Esophagus squamous epithelium (tissue), 5 donors: ENCODE measurements at places on chromosomes 11 and 22. TPM values are rescaled to one million over a fixed set of nuclear protein-coding genes. Genes with fewer than 3 reads are reported as not detected.

DNA sequence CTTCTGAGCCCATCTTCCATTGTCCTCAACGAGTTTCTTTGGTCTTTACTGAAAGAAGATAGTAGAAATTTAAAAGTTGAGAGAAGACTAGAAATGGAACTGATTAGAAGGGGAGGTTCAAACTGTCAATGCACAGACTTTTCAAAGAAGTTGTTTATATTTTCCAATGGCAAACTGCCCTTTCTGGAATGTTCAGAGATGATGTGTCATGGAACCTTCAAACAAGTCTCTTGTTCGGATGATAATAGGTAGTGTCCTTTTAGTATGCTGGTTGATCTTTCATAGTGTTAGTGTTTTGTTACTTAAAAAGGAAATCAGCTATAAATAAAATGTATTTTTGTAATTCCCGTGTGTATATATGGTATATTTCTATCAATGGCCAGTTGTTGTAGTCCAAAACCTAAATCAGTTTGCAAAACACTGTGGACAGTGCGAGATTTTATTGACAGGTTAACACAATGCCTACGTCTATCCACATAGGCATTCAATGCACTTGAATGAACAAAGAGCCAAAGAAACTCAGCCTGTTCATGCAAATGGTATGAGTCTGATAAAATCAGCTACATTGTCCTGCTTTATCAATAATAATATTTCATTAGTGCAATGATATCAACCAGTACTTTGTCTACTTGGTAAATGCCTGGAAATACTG is 30.9 kb downstream of the C11orf91 start:
- DNase-seq: no peak

GRCh38 chr11:76627606-76628005 is 42.9 kb downstream of the LRRC32 start:
- no peak for DNase-seq

- no peak for DNase-seq
These were observed 92.3 kb upstream of the ASPHD2 start for GRCh38 chr22:26336773-26337172.

DNA sequence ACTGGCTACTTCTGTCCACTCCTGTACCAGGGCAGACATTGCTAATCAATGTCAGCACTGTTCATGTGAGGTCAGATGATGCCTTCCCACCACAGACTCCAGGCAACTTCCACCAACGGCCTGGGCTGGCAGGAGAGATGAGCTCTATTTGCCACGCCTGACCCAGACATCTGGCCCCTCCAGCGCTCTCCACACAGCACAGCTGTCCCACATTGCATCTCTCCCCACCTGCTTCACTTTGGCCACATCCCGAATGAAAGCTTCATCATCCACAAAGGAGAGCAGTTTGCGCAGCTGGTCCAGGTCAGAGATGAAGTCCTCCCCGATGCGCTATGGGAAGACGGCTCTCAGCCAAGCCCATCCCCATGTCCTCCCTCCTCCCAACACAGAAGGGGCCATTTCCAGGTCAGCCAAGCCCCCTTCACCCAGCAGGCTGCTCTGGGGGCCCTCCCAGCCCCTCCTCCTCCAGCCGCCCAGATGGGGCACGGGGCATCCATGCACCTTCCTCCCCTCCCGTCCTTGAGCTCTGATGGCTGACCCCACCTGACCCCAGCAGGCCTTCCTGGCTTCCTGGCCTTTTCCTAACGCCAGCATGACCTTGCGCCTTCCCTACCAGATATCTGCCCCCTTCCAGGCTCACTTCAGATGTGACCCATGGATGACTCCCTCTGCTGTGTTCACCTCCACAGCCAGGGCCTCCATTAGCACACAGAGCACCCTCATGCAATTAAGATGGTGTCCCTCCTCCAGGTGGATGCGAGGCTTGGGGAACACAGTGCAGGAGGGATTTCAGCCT is 7.4 kb downstream of the PYGM start:
- no peak for DNase-seq

GRCh38 chr22:24411256-24412004 is 16.0 kb upstream of the ADORA2A start:
- no peak for DNase-seq

DNA sequence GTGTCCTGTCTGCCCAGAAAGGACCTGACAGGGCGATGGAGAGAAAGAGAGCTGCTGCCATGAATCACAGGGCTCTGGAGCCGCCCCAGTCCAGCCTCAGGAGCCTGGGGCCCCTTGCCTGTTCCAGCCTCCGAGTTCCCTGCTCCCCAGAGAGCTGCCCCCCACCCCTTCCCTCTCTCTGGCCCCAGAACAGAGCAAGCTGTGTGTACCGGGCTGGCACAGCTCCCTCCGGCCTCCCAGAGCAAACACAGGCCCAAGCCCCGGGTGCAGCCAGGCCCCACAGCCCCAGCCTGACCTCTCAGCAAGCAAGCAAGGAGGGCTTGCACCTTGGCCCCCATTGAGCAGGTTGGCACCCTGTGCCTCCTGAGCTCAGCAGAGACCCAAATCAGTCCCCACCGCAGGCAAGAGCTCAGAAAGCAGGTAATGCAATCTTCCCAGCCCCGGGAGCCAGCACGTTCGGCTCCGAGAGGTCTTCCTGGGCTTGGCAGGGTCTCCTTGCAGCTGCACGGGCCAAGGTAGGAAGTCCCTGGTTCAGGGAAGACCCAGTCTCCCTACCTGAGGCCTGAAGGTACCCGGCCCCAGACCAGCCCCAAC is 1.4 kb downstream of the PACSIN3 start:
- DNase-seq: no peak

- no peak for DNase-seq
These were observed at the start of gene SLN for GRCh38 chr11:107711861-107712755. SLN (minus strand) TSS chr11:107712056.

AIFM3 gene
- 1.3 TPM for total RNA-seq

POU2F3 gene
- 2.9 TPM for total RNA-seq

SMPD1 gene
- total RNA-seq: 11.6 TPM
